Fibroblast of mammary gland (primary cell): ENCODE measurements at places on chromosomes 7 and 10.

- DNase-seq: peak; percentile 97
Measured at GRCh38 chr7:30459591-30460245, 18.9 kb downstream of the NOD1 start.

GRCh38 chr7:108203537-108203936, 73.4 kb upstream of the LAMB4 start:
- no peak for DNase-seq

GRCh38 chr7:17058568-17058967, 176.8 kb upstream of the AGR3 start:
- DNase-seq: peak; percentile 58

DNA sequence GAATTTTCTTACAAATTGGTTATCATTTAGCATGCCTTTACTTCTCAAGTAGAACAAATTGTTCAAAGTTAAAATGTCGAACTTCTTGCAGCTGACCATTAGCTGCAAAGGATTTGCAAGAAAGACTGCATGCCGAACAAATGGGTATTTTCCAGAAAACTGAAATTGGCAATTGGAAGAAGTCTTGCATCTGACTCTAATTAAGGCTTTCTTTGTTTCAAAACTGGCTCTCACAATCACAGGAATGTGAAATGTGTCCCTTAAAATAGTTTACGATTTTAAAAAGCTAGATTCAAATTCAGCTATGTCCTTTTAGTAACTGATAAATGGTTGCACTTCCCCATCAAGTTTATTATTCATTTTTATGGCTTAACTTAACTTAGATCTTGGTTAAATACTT, 207.9 kb downstream of the ARL4A start:
- DNase-seq: peak; percentile 40

- no peak for DNase-seq
Measured at GRCh38 chr7:52195664-52196063, 839.8 kb upstream of the POM121L12 start.

DNA sequence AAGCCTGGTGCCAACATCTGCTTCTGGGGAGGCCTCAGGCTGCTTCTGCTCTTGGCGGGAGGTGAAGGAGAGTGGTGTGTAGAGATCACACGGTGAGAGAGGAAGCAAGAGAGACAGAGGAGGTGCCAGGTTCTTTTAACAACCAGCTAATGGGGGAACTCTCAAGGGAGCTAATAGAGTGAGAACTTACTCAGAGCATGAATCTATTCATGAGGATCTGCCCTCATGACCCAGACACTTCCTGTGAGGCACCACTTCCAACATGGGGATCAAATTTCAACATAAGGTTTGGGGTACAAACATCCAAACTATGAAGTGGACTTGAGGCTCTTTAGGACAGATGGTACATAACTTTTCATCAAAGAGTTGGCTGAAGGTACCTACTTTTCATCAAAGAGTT, 5.1 kb upstream of the ZNF32 start:
- DNase-seq: peak; percentile 54

DNA sequence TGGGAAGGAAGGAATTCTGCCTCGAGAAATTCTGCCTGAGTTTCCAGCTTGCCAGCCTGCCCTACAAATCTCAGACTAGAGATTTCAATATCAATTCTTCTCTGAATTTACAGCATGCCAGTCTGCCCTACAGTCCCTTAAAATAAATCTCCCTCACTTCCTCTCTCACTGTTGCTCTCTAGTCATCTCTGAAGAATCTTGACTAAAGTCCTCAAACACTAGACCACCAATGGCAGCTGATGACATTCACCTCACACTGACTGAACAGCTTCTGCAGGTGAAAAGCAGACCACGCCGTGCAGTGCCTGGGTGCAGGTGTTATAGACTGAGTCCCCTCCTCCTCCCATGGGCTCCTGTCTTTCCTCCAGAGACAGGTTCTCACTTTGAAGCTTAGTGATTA, 30.4 kb downstream of the PPP1R3C start:
- DNase-seq: no peak

GRCh38 chr10:113125612-113126011, 175.6 kb downstream of the TCF7L2 start:
- no peak for DNase-seq

GRCh38 chr7:100360135-100360854, 2.4 kb downstream of the PILRB start:
- DNase-seq: no peak

DNA sequence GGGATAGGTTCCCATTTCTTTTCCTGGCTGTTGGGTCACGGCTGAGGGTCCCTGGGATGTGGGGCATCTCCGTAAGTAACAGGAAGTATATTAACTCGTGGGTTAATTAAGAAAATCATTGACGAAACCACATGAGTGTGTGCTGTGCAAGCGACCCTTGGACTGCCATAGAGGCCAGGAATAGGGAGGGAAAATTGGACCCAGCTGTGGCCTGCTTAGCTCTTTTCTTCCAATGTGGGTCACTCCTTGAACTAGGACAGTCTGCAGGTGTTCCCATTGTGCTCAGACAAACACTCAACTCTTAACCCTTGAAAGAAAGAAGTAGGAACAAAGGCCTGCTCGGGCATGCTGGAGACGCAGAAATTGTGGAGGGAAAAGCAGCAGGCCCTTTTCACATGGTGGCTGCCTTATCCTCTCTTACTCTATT, 25.6 kb upstream of the PLEKHA1 start:
- DNase-seq: no peak
